LNCaP clone FGC (cell line): ENCODE measurements at places on chromosomes 4 and X.

DNA sequence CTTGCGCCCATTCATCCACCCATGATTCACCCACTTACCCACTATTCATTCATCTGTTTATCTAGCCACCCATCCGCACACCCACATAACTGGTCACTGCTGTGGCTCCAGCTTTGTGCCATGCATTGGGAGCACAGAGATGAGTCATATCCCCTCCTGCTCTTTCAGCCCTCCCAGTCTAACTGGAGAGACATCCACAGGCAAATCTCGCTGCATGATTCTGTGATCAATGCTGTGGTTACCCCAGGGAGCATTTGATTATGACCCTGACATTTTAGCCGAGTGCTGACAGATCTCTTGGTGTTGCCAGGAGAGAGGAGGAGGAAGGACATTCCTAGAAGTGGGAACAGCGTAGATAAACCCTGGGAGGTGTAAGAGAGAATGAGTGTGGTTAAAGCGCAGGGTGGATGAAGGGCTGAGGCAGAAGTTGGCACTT is 10.4 kb upstream of the PORCN start:
- DNase-seq = no peak

GRCh38 chrX:154967603-154968002 is 54.9 kb downstream of the F8 start:
- no peak for DNase-seq

GRCh38 chr4:165678236-165678935 is 194.7 kb upstream of the TLL1 start:
- DNase-seq = no peak

DNA sequence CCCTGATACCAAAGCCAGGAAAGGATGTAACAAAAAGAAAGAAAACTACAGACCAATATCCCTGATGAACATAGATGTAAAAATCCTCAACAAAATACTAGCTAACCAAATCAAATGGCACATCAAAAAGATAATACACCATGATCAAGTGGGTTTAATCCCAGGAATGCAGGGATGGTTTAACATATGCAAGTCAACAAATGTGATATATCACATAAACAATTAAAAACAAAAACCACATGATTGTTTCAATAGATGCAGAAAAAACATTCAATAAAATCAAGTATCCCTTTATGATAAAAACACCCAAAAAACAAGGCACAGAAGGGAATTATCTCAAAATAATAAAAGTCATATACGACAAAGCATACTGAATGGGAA is 31.5 kb downstream of the ELF2 start:
- no peak for DNase-seq

DNA sequence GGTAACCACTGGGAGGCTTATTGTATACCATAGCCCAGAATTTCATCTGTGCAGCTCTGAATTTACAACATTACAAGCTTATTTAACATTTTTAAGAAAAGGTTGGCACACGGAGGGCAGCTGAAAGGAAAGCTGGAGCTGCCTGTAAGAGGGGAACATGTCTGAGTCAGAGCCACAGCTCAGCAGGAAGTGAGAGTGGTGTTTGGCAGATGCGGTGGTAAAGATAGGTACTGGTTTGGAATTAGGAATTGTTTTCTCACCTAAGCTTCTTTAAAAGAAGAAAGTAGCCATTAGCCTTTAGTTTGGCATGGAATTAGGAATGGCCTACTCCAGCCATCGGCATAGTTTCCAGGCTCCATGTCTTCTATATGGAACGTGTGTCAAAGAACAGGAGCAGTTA is 172.5 kb upstream of the ANXA3 start:
- no peak for DNase-seq

GRCh38 chrX:139112432-139112831 is 400.9 kb upstream of the FGF13 start:
- DNase-seq = peak; percentile 31

DNA sequence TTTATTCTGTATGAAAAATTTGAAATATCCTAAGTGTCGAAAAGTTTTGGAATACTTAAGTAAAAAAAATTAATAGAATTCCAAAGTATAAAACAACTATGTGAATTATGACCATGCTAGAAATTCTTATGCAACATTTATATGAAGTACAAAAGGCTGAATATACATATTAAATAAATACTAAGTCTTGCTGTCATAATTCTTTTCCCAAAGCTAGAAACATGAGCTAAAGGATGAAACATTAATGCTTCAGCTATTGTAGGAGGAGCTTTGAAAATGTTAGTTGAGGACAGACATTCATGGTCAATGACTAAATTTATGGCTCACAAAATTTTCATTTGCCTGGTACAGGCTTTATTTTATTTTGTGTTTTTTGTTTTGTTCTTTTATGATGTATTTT is 207.3 kb downstream of the GABRB1 start:
- DNase-seq = no peak

- peak; percentile 33 for DNase-seq
These were observed 441.9 kb downstream of the SPRY1 start for GRCh38 chr4:123838474-123838873.

DNA sequence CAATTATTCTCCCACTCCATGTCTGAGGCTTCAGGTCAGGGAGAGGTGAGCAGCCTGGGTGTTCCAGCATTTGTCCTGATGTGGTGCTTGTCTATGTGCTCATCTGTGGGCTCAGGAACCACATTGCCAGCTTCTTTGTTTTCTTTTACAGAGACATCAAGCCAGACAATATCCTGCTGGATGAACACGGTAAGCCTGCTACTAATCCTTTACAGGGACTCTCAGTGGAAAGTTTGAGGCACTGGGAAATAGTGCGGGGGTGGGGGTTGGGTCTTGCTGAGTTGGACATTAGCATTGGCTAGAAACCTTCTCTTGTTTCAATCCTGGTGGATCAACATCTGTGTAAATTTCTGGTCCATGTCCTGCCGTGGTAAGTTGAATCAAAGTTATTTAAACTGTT is 310.3 kb downstream of the EVC2 start:
- no peak for DNase-seq

DNA sequence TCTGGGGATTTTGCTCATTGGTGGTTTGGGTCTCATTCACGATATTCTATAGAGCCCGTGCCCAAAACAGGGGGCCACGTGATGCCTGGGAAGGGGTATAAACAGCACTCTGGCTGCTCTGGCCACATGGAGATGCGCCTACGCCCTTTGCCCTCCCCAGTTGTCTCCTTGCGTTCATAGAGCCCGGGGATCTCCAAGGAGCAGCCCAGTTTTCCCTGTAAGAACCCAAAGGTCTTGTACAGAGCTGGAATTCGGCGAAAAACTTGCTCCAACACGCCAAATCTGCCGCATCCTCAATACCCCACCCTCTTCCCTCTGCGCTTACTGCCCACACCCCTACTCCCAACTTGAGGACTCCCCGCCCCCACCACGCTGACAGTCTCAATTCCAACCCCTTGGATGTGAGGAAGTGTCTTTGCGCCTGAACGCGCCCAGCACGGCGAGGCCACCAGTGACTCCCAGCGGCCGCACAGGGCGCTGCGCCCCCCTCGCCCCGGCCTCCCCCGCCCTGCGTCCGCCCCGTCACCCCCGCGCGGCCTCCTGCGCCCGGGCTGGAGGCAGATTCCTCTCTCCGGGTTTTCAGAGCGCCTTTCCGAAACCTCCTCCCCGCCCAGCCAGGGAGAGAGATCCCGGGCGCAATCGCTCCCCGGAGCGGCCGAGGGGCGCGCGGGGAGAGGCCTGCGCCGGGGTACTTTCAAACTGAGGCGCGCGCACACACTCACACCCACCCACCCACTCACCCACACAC is at the start of gene NHS:
TSS of gene NHS (plus strand) at position 582 of the 748 bp plus-strand sequence. CDS start 558 bp downstream, outside the sequence.
- no peak for DNase-seq

GRCh38 chr4:83440899-83441298 is 14.7 kb downstream of the HELQ start:
- DNase-seq = no peak

DNA sequence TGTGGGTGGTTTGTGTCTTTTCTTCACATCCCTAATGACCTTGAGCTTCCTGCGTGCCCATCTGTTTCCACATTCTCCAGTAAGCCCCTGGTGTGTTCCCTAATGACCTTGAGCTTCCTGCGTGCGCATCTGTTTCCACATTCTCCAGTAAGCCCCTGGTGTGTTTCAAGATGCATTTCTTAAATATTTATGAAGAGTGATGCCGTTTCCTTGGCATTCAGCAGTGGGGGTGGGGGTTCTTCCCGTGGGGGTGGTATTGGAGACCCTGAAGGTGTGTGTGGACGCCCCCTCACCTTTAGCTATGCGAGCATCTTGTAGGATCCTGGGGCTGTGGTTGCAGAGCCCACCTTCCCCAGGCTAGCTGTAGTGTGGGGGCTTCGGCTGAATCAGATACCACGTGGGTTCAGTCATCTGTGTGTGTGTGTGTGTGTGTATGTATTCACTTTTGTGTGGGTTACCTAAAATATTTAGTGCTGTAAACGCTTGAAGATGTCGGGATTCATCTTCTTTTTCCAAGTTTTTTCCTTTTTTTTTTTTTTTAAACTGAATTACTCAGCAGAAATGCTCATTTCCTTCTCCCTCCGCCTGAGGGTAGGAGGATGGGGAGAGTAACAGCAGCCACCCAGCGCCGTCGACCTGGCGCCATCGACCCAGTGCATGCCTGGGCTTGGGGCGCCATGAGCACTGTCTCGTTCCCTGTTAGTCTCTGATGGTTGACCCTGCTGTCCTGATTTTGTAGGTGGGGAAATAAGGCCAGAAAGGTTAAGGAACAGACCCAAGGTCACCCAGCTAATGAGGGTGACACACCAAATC is 9.9 kb downstream of the NSG1 start:
- no peak for DNase-seq

GRCh38 chr4:187236209-187236890 is 512.7 kb upstream of the FAT1 start:
- DNase-seq = no peak

DNA sequence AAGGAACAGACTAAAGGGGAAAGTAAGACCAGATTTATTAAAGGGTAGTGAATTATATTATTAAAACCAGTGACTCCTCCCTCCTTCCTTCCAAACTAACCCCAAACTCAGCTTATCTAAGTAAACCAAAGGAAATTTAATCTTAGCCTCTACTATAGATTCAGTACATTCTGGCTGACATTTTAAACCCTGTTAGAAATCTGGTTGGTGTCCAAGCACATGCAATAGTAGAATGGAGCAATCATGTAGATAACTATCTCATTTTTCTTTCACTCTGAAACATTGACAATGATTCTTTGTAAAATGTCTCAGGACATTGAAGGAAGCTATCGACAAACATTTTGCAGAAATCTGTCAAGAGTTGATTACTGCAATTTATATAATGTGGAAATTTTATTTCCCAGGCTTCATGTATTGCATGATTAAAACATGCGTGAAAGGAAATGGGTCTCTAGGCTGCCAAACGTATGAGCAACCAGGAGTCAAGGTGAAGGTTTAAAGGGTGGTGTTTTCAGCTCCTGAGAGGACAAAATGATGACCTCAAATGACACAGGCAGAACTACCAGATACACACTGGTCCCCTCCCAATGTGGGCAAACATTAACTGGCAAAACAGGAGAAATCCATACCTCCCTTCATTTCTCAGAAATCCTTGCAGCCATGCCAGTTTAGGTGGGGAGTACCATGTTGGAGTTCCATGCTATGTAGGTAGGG is 58.2 kb upstream of the RBM47 start:
- no peak for DNase-seq

- no peak for DNase-seq
These were observed 16.5 kb downstream of the TRAPPC11 start for GRCh38 chr4:183675625-183676024.

DNA sequence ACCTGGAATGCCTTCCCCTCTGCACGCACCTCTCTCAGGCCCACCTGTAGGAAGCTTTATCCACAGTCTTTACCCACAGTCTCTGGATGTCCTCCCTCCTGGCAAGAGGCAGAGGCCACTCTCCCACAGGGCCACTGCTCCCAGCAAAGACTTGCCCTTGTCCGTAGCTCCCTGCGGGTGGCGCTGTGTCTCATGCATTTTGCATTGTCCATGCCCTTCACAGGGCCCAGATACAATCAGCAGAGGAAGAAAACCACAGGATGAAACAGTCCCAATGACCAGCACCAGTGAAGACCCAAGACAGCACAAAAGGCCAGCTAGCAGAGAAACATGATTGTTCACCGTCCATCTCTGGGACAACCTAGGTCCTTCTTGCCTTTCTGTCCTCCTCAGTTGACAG is 2.1 kb upstream of the NSG1 start:
- no peak for DNase-seq

DNA sequence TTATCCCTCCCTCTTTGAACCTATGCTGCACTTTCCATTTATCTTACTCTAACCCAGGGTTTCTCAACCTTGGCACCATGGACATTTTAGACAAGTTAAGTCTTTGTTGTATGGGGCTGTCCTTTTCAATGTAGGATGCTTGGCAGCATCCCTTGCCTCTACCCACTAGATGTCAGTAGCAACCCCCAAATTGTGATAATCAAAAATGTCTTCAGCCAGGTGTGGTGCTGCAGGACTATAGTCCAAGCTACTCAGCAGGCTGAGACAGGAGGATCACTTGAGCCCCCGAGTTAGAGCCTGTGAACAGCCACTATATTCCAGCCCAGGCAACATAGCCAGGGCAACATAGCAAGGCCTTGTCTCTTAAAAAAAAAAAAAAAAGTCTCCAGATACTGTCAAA is 7.0 kb downstream of the LRCH2 start:
- no peak for DNase-seq

DNA sequence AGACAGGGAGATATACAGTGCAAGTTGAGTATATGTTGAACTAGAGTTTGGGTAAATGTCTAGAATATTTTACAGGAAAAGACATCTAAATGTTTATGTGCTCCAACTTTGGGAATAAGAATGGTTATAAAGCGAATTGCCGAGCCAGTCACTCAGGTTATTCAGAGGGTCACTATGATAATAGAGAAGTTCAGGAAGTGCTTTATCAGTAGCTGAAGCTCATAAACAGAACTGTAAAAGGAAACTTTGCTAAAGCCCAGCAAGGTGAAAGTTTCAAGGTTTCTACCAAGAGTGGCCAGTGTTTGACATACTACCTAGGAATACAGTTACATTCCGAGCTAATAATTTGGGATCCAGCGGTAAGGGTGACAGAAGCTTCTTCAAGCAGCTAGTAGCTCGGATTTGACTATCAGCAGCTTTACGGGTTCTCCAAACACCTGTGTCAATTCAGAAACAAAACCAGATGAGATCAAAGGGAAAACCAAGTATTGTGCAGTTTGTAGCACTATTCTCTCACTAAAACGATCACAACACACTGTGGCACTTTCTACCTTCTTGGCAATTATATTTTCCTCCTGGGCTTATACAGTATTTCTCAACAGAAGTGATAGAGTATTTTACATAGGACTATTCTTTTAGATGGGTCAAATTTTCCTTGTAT is 17.2 kb upstream of the BCLAF3 start:
- DNase-seq = no peak

GRCh38 chrX:43640482-43640881 is 15.6 kb upstream of the MAOA start:
- no peak for DNase-seq

- DNase-seq = no peak
These were observed 69.4 kb upstream of the SPANXB1 start for GRCh38 chrX:140933016-140933415.

- DNase-seq = no peak
These were observed 45.0 kb upstream of the NKX1-1 start for GRCh38 chr4:1451106-1451751.

DNA sequence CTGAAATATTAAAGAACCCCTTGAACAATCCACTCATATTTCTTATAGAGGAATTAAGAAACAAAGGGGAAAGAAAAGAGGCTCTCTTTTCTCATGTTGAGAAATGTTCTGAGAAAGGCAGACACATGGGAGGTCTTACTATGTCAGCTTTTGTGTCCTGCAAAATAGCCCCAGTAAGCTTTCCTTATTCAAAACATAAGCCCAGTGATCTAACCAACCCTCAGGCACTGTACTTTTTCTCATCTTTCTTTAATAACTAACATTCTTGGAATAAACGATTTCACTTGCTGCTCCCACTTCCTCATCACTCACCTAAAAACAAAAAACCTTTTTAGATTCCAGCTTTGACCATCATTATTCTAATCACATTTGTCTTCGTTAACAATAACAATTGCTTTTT is 115.9 kb downstream of the GLRA3 start:
- DNase-seq = no peak
